ENCODE measurements at places on chromosomes 3 and 15. TPM values are rescaled to one million over a fixed set of nuclear protein-coding genes. Genes with fewer than 3 reads are reported as not detected.

The KBTBD13 gene
- not detected for total RNA-seq

- no peak for DNase-seq
Observed at GRCh38 chr15:87752250-87752951, 504.1 kb downstream of the NTRK3 start.

DNA sequence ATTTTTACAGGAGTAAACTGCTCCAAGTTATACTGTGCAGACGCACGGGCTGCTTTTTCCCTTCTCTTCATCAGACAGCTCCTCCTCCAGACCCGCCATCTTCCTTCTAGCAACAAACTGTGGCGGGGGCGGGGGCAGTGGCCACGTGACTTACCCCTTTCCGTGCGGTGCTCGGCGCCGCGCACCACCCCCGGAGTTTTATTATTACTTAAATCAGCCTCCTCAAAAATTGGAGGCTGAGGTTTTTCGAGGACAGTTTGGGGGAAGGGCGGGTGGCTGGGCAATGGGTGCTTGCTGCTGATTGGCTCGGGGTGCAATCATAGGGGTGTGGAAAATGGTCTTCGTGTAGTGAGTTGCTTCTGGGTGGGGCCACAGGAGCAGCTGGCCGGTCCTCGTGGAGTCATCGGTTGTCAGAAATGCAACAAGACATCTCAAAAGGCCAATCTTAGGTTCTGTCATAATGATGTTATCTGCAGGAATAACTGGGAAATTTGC is 77.1 kb upstream of the MFGE8 start:
- no peak for DNase-seq

DNA sequence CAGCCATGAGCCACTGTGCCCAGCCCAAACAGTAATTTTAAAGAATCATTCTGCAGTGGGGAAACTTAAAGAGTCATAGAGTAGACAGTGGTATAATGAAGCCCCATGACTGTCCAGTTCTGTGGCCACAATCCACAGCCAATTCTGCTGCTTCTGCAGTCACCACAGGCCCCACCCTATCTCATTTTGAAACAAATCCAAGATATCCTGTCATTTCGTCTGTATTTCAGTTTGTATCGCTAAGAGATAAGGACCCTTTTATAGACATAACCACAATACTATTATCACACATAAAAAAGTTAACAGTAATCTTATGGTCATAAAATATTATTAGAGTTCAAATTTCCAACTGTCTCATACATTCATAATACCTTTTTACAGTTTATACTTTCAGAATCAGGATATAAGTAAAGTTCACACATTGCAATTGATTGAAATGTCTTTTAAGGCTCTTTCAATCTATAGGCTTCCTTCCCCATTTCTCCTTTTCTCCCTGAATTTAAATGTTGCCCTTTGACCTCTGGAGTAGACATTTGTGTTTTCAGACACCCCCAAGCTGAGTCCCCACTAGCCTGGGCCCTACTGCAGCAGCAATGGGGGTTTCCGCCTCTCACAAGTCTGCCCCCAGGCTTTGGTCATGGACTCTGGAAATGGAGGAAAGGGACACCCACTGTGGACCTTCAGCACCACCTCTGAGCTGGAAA is 4.2 kb upstream of the NUP210 start:
- DNase-seq, result no peak

DNA sequence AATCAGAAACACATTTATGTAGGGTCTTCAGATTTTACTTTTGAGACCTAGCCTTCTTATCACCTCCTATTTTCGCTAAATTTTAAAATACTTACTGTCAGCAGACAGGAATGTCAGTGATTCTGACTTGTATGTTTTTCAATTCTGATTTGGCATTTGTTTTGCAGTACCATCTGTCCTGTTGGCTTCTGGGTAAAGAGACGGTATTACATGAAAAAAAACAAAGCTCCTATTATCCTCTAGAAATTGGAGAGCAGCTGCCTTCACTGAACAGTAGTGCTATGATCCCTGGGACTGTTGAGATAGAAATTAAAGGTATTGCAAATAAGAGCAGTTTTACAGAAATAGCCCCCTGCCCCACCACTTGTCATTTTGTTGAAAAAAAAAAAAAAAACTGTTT is 8.4 kb downstream of the ARMC8 start:
- no peak for DNase-seq

The MOBP gene
- total RNA-seq, result 0.10 TPM

The HTD2 gene
- 10.8 TPM for total RNA-seq

GRCh38 chr3:191627064-191627463 is 166.1 kb downstream of the PYDC2 start:
- DNase-seq, result no peak

DNA sequence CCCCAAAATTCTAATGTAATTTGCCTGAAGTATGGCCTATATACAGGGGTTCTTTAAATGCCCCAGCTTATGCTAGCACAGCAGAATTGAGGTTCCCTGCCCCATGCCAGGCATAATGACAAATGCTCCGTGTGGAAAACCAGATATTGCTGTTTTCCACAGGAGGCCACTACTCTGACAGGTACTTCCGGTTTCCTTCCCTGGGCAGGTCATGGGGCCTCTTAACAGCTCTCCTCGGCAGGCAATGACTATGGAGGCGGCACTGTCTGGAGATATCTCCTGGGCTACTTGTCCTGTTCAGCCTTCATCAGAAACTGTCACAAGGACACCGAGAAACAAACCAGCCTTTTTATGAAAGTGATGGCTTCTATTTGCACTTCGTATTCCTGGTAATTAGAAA is 54.8 kb downstream of the SLC7A14 start:
- DNase-seq, result no peak

GRCh38 chr3:4401441-4401840 is 65.6 kb downstream of the SUMF1 start:
- DNase-seq, result no peak

DNA sequence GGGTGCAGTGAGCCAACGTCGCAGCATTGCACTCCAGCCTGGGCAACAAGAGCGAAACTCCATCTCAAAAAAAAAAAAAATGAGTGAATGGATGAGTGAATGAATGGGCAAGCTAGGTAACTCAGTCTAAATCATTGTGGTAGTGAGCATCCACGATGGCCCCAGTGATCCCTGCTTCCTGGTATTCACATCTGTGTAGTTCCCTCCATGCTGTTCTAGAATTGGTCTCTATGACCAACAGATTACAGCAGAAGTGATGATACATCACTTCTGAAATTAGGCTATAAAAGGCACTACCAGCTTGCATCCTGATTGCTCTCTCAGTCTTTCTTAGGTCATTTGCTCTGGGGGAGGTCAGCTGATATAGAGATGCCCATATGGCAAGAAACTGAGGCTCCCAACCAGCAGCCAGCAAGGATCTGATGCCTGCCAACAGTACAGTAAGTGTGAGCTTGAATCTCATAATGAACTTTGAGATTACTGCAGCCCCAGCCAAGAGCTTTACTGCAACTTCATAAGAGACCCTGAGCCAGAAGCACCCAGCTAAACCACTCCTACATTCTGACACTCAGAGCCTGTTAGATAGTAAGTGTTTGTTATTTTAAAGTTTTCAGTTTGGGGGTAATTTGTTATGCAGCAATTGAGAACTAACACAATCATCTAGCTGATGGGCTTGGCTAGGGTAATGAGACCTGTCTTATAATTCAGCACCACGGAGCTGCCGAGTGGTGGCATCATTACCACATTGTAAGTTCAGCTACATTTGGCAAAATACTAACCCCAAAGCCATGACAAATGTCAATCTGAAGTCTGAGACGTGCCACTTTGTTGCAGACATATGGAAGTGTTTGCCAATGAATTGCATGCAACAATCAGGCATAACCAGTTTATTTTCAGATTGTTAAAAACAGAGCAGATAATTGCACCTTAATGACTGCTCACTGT is 53.0 kb downstream of the KLHL6 start:
- no peak for DNase-seq

GRCh38 chr3:128498127-128498626 is 5.2 kb upstream of the GATA2 start:
- DNase-seq, result no peak

- DNase-seq, result peak; percentile 97
Observed at GRCh38 chr3:134794950-134795745, at the start of gene EPHB1. Gene EPHB1 (plus strand): TSS chr3:134795260.

DNA sequence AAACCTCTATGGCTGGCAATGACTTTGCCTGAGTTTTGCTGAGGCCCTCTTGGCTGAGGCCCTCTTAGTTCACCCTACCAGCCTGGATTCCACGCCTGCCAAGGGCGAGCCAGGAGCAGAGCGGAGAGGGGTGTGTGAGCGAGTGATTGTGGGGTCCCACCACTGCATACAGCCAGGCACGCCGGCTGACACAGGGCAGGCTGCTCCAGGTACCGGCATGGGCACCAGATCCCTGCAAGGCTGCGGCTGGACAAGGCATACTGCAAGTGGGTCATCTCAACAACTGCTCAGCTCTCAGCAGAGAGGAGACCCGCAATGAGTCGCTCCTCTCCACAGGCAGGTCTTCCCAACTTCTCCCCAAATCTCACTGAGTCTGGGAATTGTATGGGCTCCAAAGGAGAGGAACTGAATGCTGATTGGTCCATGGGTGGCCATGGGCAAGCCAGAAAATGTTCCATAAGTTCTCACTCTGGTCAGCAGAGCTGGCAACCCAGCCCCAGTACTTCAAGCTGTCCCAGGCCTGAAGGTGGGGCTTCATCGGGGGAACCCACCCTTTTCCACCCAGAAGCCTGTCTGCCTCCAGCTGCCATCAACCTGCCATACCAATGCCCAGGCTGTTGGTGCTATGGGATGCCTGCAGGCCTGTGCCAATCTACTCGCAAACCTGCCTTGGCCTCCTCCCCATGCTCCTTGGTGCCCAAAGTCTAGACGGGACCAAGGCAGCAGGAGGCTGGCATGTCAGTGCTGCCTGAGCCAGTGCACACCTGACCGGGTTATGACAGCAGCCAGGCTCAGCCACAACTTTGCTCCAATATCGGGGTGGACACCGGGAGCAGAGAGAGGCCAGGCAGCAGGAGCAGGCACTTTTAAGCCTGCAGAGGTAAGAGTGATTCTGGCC is 1273.6 kb upstream of the GBE1 start:
- DNase-seq, result no peak

DNA sequence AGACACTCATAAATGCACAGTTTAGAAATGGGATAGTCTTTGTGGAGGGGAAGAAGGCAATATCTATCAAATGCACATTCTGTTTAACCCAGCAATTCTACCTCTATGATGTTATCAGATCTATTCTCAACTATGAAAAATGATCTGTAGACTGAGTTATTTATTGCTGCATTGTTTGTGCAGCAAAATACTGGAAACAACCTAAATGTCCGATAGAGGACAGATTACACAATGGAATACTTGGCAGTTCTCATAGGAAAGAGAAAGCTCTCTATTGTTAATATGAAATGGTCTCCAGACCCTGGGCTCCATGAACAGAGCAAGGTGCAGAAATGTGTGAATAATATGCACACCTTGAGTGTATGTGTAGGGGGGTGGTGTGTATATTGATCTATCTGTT is 49.0 kb upstream of the SELENOK start:
- DNase-seq, result no peak

DNA sequence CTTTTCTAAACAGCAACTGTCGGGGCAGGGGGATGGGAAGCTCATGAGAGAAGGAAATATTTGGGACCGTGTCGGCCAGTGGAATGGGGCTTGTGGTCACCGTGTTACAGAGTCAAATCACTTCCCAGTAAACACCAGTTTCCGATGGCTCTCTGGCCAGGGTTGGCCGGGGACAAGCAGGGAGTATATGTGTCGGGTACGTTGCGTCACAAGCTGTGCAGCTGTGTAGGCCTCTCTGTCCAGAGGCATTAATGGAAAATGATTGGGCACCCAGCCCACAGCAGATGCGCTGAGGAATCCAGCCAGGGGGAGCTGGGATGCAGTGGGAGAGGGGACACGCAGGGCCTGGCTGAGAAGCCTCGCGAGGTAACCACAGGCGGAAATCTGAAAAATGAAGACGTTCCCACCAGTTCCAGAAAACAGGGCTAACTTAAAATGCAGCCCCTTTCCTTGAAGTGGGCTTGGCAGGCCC is 15.8 kb upstream of the ALDH1A3 start:
- no peak for DNase-seq

The A4GNT gene
- total RNA-seq, result not detected

- no peak for DNase-seq
Observed at GRCh38 chr3:150278195-150278594, 129.9 kb upstream of the TSC22D2 start.

GRCh38 chr3:40120806-40121205 is 188.7 kb upstream of the EIF1B start:
- DNase-seq, result no peak

GRCh38 chr3:25665315-25666280 is 891 bp upstream of the TOP2B start:
- DNase-seq, result no peak

DNA sequence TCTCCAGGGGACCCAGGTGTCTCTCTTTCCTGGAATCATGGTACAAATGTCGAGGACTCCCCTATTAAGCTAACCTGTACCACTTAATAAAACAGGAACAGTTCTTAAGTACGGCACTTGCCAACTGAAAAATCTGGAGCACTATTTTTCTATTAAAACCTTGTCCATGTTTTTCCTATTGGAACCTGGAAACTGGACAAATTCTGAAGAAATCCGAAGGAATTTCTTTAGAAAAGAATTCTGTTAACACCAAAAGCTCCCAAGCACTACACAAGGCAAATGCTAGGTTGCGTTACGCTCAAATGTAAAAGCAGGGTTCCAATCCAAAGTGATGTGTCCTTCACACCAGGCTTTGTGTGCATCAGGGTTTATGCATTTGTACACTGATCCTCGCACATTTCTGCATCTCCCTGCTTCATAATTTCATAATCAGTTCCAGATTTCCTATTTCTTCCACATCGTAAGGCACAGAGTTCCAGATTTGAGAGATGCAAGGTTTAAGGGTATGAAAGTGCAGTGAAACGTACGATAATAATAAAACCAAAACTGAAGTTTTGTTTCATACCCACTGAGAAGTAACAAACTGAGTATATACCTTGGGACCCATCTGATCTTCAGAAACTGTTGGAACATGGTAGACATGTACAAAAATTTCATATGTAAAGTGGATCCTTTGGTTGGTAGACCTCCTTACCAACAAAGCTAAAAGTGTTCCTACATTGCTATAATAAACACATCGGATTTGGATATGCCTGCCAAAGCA is 132.1 kb upstream of the WNT5A start:
- no peak for DNase-seq

The IGSF11 gene
- 1.6 TPM for total RNA-seq

The ZWILCH gene
- total RNA-seq, result 62.8 TPM

GRCh38 chr3:172201870-172202236 is 162.5 kb downstream of the FNDC3B start:
- no peak for DNase-seq

The MUSTN1 gene
- total RNA-seq, result 0.84 TPM

The LSAMP gene
- 3.8 TPM for total RNA-seq

DNA sequence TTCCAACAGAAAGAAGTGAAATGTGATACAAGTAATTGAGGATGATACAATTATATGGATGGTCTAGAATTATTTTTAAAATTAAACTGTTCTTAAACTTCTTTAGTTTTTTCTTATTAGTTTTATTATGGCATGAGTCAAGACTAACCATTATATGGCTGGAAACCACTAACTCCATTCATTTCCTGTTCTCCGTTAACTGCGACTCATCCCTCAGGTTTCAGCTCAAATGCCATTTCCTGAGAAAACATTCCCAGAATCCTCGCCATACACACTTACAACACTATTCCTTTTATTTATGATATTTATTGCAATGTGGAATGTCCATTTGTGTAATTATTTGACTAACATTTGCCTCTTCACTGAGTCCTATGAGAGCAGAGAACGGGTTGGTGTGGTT is 394.1 kb downstream of the SOX2 start:
- no peak for DNase-seq

The FSIP1 gene
- total RNA-seq, result 1.3 TPM

The SLC28A1 gene
- not detected for total RNA-seq

The RAB27A gene
- 7.5 TPM for total RNA-seq

Measured in H1 (cell line).